HFFc6 (cell line): ENCODE measurements at places on chromosomes 6 and 20.

GRCh38 chr6:39731565-39731964, 6.4 kb upstream of the KIF6 start:
- no peak for DNase-seq

DNA sequence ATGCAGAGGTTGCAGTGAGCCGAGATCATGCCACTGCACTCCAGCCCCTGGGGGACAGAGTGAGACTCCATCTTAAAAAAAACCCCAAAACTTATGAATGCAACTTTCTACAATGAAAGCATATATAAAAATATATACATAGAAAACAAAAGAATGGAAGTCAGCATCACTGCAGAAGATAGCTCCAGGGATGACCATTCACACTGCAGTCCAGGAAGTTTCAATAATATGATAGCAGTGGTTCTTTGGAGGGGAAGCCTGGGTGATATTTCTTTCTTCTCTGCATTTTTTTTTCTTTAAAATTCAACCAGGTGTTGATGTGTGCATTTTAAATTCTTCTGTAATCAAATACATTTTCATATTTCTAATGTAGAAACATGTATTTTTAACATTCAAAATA, 12.3 kb downstream of the HLA-G start:
- no peak for DNase-seq

DNA sequence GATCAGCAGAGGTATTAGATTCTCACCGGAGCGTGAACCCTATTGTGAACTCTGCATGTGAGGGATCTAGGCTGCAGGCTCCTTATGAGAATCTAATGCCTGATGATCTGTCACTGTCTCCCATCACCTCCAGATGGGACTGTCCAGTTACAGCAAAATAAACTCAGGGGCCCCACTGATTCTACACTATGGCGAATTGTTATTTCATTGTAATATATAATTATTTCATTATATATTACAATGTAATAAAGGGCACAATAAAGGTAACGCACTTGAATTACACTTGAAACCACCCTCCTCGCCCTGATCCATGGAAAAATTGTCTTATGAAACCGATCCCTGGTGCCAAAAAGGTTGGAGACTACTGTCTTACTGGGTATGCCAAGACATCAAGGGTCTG, 18.6 kb downstream of the PRKN start:
- no peak for DNase-seq

- DNase-seq = no peak
Measured at GRCh38 chr6:160069459-160069858, 52.2 kb upstream of the SLC22A1 start.

DNA sequence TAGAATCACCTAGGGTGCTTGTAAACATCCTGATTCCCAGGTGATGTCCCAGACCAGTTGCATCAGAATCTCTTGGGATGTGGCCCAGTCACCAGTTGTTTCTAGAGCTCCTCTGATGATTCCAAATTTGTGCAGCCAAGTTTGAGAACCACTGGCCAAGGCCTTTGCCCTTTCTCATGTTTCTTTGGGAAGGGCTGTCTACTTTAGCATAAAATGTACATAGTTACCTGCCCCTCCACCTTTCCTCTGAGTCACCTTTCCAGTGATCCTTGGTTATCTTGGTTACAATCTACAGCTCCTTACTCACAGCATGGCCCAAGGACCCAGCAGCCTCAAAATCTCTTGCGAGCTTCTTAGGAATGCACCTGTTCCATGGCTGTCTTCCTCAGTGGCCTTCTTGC, 266.4 kb upstream of the PRND start:
- no peak for DNase-seq

DNA sequence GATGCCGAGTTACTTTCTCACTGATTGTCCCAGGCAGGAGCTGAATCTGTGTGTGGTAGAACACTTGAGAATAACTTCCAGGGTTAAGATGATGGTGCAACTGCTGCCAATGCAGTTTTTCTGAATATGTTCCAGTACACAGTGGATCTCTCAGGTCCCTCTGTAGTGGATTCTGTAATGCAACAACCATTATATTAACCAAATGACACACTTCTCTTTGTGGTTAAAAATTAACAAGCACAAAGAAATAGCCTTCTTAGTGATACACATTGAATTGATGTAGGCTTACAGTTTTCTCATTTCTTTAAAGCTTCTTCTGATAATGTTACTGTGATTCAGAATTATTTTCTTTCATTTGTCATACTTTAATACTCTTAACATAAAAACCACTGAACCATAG, 383.8 kb downstream of the ADGRB3 start:
- no peak for DNase-seq

- DNase-seq = no peak
Measured at GRCh38 chr6:32267035-32267434, 43.2 kb upstream of the NOTCH4 start.

- DNase-seq = no peak
Measured at GRCh38 chr20:57620274-57620990, at the start of gene ZBP1. Gene ZBP1 (minus strand): TSS chr20:57620426. CDS start chr20:57620295, 131 bp downstream.

DNA sequence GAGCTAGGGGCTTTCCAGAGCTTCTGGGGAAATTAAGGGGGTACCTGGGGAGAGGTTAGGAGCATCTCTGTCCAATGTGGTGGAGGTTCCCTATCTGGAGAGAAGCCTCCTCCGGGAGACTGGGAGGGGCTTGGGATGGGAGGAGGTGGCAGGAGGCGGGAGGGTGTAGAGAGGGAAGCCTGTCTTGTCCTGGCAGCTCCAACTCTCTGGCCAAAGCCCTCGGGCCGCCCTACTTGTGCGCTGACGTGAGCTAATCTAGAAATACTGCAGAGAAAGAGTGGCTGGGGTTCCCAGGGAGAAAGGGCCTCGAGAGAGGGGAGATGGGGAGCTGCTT, 1.6 kb upstream of the SLC32A1 start:
- no peak for DNase-seq

DNA sequence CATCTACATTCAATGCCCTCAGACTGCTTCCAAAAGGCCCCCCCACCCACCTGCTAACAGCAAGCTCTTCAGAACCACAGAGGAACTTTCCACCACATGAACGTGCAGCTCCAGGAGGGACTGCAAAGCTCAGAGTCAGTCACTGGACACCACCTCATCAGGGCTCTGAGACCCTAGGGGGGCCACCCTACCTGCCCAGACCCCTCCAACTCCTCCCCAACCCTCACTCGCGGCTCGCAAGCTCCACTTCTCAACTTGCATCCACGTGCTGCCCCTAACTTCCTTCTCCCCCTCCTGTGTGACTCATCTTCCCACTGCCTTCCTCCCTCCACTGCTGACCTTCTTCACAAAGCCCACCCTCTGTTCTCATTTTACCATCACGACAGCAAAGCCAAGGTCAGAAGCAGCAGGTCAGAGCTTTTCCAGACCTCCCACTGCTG, 6.5 kb downstream of the MBOAT1 start:
- no peak for DNase-seq

DNA sequence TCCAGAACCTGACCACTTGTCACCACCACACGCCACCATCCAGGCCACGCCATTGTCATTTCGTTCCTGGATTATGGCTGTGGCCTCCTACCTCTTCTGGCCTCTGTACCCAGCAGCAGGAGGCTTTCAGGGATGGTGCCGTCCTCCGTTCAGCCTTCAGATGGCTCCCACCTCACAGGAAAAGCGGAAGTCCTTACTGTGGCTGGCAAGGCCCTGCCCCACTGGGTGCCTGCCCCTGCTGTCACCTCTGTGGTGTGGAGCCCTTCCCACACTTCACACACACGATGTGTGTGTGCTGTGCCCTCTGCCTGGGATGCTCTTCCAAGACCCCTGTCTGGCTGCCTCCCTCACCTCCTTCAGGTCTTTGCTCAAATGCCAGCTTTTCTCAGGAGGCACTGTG, 69.4 kb downstream of the INSM1 start:
- DNase-seq = no peak
